ENCODE measurements at places on chromosomes 16 and 17.

- no peak for DNase-seq
These were observed 62.5 kb downstream of the JPH3 start for GRCh38 chr16:87664792-87665191.

- peak; percentile 85 for DNase-seq
These were observed 588 bp downstream of the APRT start for GRCh38 chr16:88810912-88811768.

DNA sequence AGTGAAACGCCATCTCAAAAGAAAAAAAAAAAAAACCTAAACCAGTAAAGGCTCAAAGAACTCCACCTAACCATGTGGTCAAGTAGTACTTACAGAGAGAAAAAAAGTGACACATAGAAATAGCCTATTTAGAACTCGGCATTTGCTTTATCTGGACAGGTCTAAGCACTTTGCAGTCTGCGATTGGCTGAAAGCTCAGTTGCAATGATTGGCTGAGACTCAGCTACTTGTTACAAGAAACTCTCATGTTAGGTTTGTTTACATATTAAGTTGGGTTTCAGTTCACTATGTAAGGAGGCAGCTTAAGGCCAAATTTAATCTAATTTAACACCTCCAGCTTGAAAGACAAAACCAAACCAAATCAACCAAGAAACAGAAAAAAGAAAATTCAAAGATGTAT, 19.1 kb downstream of the ABCC3 start:
- DNase-seq, result no peak

- peak; percentile 25 for DNase-seq
These were observed 21.0 kb upstream of the G6PC1 start for GRCh38 chr17:42879596-42879985.

DNA sequence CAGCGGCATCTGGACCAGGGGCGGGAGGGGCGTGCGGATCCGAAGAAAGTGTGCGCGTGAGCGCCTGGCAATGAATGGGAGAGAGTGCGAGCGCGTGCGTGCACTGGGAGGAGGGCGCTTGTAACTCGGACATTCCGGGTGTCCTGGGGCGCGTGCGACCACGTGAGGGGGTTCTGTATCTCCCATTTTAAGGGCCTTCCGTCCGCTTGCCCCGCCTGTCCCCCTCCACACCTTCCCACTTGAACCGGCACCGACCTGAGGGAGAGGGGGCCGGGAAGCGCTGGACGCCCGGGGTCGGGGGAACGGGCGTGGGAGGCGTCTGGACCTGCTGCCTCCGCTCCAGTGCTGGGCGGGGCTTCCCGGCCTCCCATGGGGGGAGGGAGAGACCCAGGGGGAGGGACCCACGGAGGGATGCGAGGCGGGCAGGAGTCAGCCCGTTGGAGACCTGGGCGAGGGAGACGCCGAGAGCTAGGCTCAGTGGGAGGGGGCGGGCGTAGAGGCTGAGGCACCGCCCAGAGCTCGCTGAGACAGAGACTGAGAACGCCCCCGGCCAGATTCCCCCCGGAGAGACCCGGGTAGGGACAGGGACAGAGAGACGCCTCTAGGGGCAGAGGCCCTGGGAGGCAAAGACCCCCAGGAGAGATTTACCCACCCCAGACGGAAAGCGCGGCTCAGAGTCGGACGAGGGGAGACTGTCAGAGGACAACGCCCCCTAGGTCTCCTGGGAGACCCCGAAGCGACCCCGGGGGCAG, at the start of gene KREMEN2:
TSS of gene KREMEN2 (plus strand) at position 553 of the 752 bp plus-strand sequence. CDS start 246 bp downstream, outside the sequence.
- no peak for DNase-seq

DNA sequence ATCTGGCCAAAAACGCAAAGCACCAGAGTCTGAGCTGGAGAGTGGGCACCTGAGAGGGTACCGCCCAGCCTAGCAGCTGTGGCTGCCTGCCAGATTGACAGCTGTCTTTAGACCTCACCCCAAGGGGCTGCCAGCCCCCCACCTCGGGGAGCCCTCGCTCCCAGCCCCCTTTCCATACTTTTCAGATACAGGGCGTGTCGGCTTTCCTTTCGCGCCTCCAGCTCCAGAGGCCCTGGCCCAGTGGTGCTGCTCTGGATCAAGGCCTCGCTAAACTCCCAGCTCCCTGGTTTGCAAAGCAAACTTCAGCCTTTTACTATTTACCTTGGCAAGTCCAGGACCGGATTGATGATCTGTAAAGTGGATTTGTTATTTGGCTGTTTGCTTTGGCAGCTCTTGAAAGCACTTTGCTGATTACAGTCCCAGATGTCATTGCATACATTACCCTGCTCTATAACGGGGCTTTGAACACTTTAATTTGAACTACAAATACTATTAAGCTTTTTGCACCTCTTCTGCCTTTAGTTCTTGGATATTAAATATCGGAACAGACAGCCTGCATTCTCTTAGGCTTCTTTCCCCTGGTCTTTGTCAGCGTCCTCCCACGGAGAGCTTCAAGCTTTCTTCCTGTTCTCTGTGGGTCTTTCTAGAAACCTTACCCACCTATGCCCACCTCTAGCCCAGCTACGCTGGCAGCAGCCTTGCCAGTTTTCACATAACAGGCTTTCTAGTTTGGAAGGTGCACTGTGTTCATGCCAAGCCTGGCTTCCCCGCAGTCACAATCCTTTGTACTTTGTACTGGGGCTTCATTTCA, 63.6 kb upstream of the TBX2 start:
- DNase-seq, result peak; percentile 47

DNA sequence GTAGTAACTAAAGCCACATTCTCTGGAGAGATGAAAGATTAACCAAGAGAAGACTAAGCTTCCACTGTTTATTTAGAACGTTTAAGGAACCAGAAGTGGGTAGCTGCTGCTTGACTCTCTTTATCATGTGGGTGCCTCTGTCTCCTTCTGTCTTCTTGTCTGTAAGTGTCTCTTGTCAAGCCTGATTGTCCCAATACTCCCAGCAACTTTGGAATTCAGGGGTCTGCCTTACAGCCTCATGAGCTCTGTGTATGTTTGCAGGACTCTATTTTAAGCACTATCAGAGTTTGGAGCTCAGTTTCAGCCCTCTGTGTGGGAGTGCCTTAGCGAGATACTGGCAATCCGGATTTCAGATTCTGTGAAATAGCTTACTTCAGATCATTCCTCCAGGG, 29.3 kb upstream of the SPACA3 start:
- DNase-seq, result no peak
